Myocyte (in vitro differentiated cells): ENCODE measurements at places on chromosomes 16 and 17. TPM values are rescaled to one million over a fixed set of nuclear protein-coding genes. Genes with fewer than 3 reads are reported as not detected.

The MIS12 gene
- total RNA-seq = 21.9 and 22.6 TPM in 2 replicates

The SLC39A11 gene
- 9.1 and 9.4 TPM in 2 replicates for total RNA-seq

DNA sequence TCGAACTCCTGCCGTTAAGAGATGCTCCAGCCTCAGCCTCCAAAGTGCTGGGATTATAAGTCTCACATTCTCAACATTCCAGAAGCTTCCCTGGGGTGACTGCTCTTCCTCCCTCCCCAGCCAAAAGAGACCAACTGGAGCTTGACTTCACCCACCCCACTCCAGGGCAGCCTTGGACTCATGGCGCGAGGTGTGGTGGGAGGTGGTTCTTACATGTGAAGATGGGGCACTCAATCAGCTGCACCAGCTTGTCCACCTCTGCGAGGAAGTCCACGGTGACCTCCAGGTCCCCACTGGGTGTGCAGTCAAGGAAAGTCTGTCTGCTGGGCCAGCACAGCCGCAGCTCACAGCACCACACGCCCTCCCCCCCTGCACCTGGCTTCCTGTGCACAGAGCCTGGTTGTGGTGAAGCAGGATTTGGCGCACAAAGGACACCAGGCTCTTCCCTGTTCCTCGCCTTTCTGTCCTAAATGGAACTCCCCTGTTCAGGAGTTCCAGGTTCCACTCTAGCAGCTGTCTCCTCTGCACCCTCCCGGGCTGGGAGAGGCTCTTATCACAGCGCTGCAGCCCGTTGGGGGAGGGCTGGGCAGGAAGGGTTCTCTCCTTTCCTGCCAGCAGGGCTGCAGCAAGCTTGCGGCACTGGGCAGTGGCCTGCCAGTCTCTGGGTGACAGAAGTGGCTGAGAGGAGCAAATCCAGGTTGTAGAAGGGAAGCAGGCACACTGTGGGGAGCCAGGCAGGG is 9.6 kb upstream of the MTSS2 start:
- DNase-seq = peak; percentile 95

DNA sequence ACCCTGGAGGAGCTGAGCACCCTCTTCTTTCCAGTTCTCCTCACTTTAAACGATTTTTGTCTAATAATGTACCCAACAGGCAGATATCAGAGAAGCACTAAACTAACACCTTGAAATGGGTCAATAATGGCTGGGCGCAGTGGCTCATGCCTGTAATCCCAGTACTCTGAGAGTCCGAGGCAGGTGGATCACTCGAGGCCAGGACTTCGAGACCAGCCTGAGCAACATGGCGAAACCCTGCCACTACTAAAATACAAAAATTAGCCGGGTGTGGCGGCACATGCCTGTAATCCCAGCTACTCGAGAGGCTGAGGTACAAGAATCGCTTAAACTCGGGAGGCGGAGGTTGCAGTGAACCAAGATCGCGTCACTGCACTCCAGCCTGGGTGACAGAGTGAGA is 57.4 kb downstream of the ZFHX3 start:
- DNase-seq = no peak

The TBC1D3B gene
- total RNA-seq = 2.2 and 2.4 TPM in 2 replicates

The MEIOB gene
- total RNA-seq = not detected in 2 replicates

GRCh38 chr16:79213214-79213613 is 387.3 kb downstream of the MAF start:
- DNase-seq = no peak

DNA sequence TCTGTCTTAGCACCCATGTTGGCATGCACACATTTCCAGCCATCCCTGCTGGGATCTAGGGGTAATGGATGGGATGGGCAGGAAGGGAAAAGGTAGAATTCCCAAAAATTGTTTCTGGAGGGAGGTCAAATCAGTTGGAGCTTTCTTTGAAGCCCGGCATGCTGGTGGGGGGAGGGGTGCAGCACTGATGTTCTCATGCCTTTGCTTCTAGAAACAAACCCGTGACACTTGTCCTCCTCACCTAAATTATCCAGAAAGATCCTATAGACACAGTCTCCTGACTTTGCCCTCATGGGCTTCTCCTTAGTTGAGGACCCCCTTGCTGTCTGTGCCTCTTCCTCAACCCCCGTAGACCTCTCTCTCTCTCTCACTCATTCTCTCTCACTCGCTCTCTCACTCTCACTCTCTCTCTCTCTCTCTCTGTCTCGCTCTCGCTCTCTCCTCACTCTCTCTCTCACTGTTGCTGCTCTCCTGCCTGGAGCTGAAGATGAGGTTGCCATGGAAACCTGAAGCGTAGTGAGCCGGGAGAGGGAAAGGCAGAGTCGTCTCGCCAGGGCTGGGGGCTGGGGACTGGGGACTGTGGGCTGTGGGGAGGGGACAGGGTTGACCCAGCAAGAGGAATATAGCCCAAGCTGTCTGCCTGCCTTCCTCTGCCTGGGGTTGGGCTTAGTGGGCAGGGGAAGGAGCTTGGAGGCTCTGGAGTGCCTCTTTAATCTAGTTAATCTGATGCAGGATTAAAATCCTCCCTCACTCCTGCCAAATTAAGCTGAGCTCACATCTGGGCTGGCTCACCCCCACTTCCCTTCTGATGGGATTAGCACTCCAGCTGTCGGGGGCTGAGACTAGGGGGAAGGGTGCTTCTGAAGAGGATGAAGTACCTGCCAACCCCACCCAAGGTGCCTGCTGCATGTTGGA is 16.1 kb downstream of the LASP1 start:
- DNase-seq = no peak

DNA sequence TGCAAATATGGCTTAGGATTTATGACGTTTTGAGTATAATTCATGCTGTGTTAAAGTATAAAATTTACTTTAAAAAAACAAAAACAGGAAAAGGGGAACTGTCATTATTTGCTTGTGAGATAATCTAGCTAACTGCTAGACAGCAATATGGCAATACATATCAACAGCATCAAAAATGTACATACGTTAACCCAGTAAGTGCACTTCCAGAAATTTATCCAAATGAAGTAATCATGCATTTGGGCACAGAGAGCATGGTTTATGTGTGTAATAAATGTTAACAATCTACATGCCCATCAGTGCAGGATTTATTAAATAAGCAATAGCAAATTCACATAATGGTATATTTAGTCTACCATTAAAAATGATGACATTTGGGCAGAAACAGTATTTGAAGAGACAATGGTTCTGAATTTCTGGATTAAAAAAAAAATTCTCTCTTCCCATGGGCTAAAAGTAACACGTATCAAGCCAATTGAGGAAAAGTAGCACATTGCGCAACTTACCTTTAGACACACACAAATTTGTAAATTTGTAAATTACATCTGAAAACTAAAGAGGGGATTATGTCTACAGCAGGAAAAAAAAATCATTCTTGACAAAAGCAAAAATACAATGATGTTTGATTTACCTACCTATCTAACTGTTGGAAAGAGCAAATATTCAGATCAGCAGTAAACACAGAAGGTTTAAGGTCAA is 80.2 kb downstream of the CACNG1 start:
- DNase-seq = no peak

- peak; percentile 94 for DNase-seq
These were observed 143.3 kb downstream of the PARN start for GRCh38 chr16:14486520-14487303.

DNA sequence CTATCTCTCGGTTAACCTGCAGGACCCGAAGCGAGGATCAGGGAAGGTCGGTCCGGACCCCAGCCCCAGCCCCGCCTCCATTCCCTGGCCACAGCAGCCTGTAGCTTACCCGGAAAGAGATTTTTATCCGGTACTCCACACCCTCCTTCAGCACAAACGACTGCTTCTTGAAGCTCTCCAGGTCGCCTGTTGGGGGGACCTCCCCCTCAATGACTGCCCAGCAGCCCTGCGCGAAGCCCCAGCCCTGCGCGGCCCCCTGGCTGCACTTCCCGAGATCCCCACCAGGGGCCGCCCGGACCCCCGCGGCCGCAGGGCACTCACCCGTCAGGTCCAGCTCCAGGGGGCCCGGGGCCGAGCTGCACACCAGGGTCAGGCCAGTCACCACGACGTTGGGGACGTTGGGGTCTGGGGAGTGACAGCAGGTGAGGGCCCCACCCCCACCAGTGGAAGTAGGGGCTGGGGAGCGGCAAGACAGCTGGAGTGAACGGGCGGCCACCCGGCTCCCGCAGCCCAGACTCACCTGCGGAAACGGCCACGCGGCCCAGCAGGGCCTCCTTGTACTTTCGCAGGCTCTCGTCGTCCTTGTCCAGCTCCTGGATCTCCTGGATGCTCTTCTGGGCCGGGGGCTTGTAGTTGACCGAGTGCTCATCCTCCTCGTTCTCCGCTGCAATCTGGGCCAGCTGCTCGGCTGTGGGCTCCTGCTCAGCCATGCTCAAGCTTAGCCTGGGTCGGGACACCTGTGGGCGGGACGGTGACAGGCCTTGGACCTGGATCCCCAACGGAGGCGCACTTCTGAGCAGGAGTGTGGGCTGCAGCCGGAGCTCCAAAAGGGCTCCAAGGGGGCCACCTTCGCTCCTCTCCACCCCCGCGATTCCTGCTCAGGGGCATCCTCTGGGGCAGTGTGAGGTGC is 1.7 kb downstream of the ARHGDIA start:
- DNase-seq = peak; percentile 49

- DNase-seq = peak; percentile 82
These were observed 49.8 kb downstream of the CDH1 start for GRCh38 chr16:68786685-68787418.

DNA sequence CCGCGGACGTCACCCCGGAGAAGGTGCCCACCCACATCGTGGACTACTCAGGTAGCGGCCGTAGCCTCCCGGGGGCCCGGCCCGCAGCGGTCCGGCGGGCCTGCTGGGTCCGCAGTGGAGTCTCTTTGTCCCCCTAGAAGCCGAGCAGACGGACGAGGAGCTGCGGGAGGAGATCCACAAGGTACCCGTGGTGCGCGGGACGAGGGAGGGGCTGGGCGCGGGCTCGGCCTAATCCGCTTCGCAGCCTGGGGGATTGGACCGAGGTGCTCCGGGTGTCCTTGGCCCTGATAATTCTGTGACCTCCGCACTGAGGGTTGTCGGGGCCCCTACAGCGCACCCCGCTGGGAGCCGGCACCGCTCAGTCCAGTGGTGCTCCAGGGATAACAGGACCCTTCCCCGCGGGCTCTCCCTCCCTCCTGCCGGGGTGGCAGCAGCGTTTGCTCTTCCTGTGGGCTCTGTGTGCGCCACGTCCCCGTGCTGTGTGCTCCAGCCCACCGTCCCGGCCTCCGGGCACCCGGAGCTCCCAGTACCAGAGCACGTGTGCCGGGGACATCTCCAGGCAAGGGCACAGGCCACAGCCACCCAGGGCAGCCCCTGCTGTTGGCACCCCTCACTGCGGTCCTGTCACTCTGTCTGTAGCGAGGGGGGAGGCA is 713 bp downstream of the RHOT2 start:
- no peak for DNase-seq

The EME2 gene
- total RNA-seq = 15.0 and 17.2 TPM in 2 replicates

GRCh38 chr16:68299571-68300453 is 10.9 kb downstream of the SLC7A6OS start:
- no peak for DNase-seq

DNA sequence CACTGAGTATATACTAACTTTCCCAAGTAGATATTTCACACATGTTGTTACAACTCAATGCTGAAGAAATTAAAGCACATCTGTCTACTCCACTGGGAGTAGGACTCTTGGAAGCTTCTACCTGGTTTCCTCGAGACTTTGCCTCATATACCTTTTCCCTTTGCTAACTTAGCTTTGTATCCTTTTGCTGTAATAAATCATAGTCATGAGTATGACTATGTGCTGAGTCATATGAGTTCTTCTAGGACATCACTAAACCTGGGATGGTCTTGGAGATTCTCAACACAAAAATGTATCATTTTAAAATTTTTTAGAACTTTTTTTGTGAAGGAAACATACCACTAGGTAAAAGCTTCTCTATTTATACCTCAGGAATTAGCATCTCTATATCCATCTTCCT is 39.8 kb downstream of the ABCA5 start:
- DNase-seq = no peak

The ZNF423 gene
- total RNA-seq = 0.21 and 1.4 TPM in 2 replicates

DNA sequence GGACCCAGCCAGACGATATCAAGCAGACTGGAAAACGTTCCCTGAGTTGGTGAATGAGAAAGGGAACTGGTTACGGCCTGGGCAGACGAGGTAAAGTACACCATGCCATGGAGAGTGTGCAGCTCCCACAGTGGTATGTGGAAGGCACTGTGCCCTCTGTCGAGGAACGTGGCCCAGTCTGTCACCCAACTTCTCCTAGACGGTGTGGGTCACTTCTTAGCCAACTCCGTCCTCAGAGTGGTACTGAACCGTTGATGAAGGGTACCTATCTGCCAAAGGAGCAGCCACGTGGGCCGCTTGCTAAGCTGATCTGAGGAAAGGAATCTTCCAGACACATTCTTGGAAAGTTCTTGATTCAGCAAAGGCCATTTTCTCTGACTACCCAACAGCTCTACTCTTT is 56.0 kb upstream of the AXIN2 start:
- no peak for DNase-seq

The ABI3 gene
- not detected in 2 replicates for total RNA-seq

DNA sequence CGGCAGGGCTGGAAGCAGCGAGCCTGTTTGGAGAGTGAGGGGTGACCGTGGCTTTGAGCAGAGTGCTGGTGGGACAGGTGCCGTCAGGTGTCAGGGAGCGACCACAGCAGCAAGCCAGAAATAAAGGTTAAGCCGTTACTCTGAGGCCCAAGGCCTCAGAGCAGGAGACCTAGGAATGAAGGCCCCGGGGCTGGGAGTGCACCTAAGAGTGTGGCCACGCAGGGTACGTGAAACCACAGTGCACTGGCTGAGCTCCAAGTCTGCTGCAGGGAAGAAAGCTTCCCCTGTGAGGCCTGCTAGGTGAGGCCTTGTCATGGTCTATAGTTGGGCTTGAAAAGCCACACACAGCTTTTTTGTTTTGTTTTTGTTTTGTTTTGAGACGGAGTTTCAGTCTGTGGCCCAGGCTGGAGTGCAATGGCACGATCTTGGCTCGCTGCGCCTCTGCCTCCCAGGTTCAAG is 8.7 kb downstream of the CLUAP1 start:
- peak; percentile 20 for DNase-seq

DNA sequence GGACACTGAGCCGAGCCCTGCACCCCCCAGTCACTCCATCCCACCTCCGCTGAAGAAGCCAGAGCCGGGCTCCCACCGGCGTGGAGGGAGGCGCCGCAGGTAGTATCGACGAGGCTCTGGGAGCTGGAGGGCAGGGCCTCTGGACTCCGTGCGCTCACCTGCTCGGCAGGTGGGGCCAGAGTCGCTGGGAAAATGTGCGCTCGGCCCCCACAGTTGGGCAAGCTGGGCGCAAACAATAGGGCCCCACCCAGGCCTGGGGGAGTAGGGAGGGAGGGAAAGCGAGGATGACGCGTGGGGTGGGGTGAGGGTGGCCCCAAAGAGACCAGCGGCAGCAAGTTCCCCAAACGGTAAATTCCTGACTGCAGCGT is 668 bp downstream of the JUP start:
- no peak for DNase-seq

GRCh38 chr17:63431939-63432804 is 13.9 kb downstream of the CYB561 start:
- DNase-seq = no peak

GRCh38 chr16:24070851-24071250 is 185.3 kb upstream of the CACNG3 start:
- peak; percentile 6 for DNase-seq
